ENCODE measurements at places on chromosomes 13 and 19. TPM values are rescaled to one million over a fixed set of nuclear protein-coding genes. Genes with fewer than 3 reads are reported as not detected.

DNA sequence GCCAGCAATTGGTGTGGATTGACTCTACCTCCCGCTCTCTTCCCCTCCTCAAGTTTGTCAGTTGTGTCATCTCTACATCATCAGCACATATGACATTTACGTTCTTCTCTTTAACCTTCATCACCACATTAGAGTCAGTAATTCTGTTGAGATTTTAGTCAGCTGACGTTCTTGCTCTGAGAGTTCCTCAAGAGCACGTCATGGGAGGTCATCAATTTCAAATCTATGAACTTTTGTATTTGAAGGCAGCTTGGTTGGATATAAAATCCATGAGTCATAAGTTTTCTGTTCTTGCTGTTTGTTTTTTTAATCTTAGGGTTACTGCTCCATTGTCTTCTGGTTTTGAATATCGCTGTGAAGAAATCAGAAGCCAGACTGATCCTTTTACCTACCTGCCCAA lies 21.8 kb upstream of the ARGLU1 start:
- no peak for DNase-seq

DNA sequence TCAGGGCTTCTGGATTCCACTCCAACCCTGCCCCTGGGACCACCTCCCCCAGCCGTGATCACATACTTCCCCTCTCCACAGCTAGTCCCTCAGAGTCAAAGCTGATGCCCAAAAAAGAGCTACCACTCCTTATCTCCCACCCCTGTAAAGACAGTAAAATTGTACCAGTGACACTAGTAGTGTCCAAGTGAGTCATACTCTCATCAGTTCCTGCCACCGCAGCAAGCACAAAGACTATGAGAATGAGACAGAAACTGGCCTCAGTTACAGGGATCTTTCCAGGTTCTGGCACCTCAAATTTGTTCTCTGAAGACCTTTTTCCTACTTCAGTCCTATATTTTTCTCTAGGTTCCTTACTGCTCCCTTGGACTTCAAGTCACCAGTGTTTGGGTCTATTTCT lies 144.2 kb downstream of the SPRY2 start:
- DNase-seq = no peak

DNA sequence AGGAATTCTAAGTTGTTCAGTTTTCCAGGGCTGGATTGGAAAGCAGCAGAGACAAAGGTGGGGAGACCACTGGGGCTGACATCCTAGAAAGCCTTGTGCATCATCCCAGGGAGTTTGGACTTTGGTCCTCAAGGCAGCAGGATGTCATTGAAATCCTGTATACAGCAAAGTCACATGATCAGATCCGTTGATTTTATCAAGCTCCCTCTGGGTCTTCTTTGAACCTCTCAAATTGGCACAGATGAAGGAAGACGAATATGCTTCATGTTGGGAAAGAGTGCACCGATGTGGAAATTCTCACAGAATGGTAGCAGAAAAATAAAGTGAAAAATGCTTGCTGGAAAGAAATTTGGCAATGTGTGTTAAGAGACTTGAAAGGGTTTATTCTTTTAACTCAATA lies 149.8 kb upstream of the TMTC4 start:
- no peak for DNase-seq

DNA sequence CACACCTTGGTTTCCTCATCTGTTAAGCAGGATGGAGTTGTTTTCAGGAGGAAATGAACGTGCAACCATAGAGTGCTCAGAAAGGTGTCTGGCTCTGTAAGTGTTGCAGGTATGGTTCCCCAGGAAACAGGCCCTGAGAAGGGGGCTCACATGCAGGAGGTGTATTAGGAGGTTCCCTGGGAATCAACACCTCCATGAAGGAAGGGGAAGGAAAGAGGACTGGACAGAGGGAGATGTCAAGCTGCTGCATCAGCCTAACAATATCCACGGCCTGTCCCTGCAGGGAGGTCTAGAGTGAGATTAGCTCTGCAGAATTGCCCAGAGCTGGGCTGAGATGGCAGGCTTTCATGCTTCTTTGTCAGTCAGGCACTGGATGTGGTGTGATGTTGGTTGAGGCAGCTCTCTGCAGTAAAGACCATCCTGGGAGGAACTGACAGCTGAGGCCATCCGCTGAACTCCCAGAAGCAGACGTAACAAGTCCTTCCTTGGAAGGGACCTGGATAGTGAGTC lies 373.3 kb downstream of the ZNF536 start:
- DNase-seq = no peak

DNA sequence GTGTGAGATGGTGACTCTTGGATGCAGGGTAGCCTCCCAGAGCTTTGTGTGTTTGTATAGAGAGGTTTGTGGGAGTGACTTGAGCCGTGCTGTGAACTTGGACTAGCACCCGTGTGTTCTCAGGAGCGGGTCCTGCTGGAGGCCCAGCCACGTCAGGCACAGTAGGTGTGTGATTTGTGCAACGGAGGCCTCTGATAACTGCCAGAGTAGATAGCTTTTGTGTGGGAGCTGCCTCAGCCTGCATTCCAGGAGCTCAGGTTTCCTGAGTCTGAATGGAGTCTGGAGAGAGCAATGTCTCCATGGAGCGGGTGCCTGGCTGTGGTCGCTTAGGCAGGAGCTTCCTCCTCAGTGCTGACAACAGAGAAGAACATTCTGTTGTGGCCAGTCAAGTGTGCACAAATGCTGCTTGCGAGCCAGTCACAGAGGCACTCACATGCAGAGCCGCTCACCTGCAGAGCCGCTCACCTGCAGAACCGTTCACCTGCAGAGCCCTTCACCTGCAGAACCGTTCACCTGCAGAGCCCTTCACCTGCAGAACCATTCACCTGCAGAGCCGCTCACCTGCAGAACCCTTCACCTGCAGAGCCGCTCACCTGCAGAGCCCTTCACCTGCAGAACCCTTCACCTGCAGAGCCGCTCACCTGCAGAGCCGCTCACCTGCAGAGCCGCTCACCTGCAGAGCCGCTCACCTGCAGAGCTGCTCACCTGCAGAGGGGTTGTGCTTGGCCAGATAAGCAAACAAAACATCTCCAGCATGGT lies 32.6 kb downstream of the TFDP1 start:
- DNase-seq = no peak

DNA sequence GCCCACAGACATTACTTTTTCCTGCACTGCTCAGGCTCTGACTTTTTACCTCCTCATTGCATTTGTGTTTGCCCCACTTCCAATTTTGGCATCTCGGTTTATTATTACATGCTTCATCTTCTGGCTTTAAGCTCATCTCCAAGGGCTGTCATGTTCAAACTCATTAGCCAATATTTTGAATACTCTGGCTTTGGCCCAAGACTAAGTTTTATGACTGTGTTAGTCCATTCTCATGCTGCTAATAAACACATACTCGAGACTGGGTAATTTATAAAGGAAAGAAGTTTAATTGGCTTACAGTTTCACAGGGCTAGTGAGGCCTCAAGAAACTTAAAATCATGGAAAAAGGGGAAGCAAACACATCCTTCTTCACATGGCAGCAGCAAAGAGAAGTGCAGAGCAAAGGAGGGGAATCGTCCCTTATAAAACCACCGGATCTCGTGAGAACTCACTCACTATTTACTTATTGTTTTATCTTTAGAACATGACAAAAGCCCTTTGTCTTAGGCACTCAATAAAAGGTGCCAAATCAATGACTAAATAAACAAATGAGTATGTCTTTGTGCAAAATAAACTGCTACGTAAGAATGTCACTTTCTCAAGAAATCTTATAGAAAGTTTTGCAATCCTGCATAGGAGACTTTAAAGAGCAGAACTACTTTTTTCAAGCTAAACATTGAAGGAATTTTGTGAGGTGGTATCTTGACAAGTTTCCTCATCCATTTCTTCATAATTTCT lies 233.4 kb upstream of the SPRY2 start:
- no peak for DNase-seq

CDC42EP5 gene
- polyA plus RNA-seq = 42.4 TPM

IGSF23 gene
- not detected for polyA plus RNA-seq

SEMA6B gene
- polyA plus RNA-seq = 14.1 TPM

MBD3L3 gene
- polyA plus RNA-seq = not detected

Measured in urinary bladder (tissue), 4 donors.